ENCODE measurements at places on chromosomes 6 and 20.

GRCh38 chr6:155219299-155219698 is 44.5 kb upstream of the CLDN20 start:
- DNase-seq = no peak

DNA sequence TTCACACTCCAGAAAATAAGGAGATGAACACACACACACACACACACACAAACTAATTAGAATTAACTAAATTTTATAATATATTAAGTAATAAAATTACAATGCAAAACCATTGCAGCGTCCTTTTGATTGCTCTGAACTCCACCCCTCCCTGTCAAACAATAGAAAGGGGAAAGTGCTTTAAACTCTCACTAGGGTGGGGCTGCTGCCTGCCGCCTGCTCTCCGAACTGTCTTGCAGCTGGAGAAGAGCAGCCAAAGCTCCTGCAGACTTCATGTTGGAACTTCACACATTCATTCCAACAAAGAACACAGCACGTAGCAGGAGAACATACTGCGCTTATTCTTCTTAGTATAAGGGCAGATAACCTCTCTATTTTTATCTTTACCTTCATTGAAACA is 83.2 kb downstream of the GCLC start:
- no peak for DNase-seq

GRCh38 chr6:158754738-158755137 is 64.4 kb downstream of the EZR start:
- no peak for DNase-seq

DNA sequence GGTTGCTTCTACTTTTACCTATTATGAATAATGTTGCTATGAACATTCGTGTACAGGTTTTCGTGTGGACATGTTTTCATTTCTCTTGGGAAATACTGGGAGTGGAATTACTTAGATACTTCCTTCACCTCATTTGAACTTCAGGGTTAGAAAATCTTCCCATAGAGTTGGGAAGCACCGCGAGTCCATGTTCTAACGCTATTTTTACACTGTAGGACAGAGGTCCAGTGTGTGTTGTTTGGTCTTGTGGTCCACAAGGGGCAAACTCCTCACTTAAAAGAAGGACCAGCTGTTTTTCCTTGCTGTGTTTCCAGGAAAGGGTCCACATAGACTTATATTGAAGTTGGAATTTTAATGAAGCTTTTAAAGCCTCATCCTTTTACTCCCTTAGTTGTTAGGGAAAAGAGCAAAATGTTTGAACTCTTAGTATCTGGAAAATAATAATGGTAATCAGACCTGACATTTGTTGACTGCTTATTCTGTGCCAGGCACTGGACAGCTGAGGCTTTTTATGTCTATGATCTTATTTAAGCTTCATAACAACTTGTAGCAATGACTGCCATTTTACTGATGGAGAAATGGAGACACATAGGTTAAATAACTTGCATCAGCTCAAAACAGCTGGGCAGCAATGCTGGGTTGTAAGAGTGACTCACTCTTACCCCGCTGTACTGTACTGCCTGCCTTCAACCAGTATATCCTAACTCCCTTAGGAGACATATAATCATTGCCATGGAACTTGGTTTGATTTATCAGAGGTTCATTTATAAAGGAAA is 52.0 kb downstream of the CDC5L start:
- DNase-seq = no peak

DNA sequence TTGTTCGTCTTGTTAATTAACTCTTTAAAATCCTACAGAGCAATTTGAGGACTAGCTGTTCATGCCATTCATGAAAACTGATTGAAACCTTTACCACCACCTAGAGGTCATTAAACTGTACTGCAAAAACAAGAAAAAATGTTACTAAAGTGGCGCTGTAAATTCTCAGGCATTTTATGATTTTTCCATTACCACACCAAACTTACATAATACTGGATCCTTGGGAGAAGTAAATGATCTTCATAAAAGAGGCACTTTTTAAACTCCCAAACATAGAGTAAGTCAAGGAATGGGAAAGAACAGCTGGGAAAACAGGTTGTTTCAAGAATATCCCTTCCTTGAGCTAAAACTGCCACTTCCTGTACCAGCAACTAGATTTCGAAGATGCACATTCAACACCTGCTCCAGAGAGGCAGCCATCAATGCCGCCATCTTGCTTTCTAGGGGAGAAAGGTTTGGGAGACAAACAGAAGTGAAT is 54.3 kb downstream of the MYLIP start:
- no peak for DNase-seq

DNA sequence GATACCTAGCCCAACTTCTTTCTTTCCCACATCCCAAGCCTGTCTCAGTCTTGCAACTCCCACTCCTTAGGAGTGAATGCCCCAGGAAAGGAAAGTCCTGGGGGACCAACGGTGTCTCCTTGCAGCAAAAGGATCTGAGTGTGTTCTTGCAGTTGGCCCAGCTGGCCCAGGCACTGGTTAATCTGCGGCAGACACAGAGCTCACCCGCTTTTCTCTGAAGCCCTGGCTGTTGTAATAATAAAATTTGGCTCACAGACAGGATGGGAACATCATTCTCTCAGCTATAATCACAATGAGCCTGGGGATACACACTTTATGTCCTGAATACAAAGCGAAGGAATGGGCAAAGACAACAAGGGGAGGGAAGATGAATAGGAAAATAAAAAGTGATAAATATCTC is 287.0 kb upstream of the PRND start:
- DNase-seq = no peak

- no peak for DNase-seq
Measured at GRCh38 chr20:22475662-22476061, 108.7 kb downstream of the FOXA2 start.

GRCh38 chr6:87558446-87558845 is 31.3 kb downstream of the RARS2 start:
- DNase-seq = no peak

DNA sequence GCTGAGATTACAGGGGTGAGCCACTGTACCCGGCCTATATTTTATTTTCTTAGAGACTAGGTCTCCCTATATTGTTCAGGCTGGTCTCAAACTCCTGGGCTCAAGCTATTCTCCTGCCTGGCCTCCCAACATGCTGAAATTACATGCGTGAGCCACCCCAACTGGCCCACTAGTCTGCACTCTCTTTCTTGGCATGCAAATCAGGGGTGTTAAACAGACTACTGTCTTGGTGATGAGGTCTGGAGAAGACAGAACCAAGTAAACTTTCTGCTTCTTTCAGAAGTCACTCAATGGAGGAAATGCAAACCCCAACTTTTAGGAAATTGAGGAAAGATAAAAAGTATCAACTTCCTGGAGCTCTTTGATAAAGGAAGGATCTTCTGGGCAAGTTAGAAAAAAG is 8.0 kb upstream of the TUBB2B start:
- DNase-seq = no peak

DNA sequence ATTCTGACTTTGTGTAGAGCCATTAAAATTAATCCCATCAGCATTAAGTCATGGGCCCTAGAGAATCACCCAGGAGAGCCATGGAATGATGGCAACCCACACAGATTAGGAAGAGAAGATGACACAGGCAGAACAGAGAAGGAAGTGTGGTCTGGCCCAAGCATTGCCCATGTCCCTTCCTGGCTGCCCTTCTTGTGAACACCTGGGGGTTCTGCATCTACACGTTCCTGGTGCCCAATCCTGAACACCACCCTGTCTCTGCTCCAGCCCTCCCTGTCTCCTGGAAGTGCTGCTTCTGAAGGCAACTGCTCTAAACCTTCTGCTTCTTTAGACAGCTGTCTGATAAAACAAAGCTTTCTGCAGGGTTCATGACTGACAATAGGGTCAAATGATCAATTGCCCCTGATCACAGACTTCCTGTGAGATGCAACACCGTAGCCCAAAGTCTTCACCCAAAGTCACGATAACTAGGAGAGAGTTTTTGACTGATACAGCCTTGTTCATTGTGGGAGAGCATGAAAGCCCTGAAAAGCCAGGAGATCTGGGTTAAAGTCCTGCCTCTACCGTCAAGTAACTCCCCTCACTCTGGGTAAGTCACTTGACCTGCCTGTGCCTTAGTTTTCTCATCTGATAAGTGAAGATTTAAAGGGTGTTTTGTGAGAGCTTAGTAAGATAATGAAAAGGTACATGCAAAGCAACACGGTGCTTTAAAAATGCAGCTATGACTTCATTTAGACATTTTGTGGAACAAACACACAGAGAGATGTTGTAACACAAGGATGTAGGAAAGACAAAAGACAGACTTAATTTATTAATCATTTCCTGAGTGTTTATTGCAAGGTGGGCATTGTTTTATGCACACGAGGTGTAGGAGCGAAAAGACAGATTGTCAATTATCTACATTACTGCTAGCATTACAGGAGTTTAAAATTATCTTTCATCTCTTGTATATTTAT is 291.2 kb upstream of the STXBP5 start:
- no peak for DNase-seq

- DNase-seq = no peak
Measured at GRCh38 chr6:23532227-23532626, 593.8 kb upstream of the NRSN1 start.

DNA sequence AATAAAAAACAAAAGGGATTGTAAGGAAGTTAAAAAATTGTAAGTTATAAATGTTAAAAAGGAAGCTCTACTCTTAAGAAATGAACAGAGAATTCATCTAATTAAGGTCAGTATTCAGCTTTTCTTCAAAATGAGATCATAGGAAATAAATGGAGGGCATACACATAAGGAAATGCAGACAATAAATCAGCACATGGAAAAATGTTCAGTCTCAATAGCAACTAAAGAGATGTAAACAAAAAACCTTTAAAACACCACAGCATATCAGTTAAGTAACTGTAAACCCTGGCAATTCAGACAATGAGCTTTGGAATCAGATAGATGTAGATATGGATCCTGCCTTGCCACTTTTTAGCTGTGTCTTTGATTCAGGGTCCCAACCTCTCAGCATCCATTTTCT is 24.0 kb upstream of the CLIC5 start:
- DNase-seq = no peak

DNA sequence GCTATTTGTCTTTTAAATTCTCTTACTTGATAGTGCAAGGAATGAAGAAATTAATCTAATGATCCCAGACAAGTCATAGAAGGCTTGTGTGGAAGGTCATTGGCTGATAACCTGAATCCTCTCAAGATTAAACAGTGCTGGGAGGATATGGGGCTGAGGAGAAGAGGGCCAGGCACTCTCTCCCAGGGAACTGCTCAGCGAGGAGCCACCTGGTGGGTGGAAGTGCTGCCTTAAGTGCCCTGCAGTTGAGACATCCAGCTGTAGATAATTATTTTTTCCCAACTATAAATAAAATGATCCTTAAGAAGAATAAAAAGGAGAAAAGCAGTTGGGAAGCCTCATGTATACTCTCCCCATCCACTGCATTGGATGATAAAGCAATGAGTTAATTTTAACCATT is 47.9 kb downstream of the BTBD3 start:
- DNase-seq = no peak

DNA sequence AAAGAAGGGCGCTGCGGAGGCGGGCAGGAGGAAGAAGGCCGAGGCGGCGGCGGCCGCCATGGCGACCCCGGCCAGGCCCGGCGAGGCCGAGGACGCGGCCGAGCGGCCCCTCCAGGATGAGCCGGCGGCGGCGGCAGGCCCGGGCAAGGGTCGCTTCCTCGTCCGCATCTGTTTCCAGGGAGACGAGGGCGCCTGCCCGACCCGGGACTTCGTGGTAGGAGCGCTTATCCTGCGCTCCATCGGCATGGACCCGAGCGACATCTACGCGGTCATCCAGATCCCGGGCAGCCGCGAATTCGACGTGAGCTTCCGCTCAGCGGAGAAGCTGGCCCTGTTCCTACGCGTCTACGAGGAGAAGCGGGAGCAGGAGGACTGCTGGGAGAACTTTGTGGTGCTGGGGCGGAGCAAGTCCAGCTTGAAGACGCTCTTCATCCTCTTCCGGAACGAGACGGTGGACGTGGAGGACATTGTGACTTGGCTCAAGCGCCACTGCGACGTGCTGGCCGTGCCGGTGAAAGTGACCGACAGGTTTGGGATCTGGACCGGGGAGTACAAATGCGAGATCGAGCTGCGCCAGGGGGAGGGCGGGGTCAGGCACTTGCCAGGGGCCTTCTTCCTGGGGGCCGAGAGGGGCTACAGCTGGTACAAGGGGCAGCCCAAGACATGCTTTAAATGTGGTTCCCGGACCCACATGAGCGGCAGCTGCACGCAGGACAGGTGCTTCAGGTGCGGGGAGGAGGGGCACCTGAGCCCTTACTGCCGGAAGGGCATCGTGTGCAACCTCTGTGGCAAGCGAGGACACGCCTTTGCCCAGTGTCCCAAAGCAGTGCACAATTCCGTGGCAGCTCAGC is 780 bp downstream of the ZCCHC3 start:
- no peak for DNase-seq

GRCh38 chr6:35893246-35893645 is 27.7 kb downstream of the SRPK1 start:
- no peak for DNase-seq

- no peak for DNase-seq
Measured at GRCh38 chr20:38369389-38369788, 23.1 kb downstream of the LBP start.

GRCh38 chr20:40488401-40488800 is 200.6 kb downstream of the MAFB start:
- DNase-seq = no peak

DNA sequence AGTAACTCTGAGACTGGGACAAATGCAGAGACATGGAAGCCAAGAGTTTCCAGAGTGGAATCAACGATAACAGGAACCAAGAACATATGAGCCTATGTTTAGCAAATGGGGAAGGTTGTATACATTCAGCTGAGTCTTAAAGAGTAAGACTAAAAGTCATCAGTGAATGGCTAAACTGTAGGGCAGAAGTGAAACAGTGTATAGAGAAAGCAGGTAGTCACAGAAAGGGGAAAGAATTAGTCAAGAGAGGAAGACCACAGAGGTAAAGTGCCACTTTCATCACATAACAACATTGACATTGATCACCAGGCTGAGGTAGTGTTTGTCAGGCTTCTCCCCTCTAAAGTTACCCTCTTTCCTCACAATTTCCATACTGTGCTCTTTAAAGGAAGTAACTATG is 306.5 kb upstream of the SPTLC3 start:
- no peak for DNase-seq

DNA sequence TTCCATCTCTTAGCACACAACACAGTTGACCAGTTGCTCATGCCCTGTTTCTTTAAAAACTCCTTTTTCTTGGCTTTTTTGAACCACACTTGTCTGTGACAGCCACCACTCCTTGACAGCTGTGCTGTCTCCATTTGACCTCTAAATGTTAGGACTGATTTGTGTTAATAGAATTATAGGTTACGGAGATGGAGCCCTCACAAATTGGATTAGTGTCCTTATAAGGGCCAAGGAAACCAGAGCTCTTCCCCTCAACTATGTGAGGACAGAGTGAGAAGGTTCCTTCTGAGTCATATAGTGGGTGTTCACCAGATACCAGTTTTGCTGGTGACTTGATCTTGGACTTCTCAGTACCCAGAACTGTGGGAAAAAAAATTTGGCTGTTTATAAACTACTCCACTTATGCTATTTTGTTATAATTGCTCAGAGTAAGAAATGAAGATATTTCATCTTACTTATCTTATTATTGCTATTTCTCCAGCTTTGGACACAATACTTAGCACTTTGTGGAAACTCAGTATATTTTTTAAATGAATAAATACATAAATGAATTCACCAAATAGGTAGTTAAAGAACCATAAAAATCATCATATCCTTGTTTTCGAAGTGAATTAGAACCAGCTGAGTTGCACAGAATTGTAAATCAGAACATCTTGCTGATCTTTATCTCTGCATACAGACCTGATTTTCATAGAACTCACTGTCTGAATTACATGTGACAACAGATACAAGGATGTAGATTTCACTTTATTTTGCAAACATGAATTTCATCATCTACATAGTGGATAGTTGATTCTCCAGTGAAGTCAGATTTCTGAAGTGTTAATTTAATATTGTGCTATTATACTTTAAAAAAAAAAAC is 598.5 kb upstream of the IRAK1BP1 start:
- no peak for DNase-seq

- no peak for DNase-seq
Measured at GRCh38 chr6:38177882-38178583, 358.5 kb downstream of the ZFAND3 start.

Data from esophagus squamous epithelium (tissue), 5 donors.